Frontal cortex (tissue), 4 donors: ENCODE measurements at places on chromosomes 2 and 18. TPM values are rescaled to one million over a fixed set of nuclear protein-coding genes. Genes with fewer than 3 reads are reported as not detected.

GRCh38 chr2:231411831-231412617 lies 16.5 kb downstream of the B3GNT7 start:
- peak; percentile 77 for DNase-seq

DNA sequence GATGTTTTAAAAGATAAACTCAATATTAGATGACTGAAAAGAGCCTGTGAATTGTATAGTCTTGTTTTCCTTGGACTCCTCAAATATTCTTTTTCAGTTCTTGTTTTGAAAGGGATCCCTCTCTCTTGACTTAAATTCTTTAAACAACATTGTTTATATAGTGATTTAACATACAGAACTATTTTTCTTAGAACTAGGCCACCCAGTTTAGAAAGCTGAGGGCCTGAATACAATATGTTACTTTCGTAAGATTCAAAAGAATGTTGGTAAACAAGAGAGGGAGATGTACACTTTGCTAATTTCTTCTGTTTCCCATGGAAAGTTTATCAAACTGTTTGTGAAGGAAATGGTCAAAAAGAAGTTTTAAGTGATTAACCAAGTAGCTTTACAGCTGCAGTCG lies 5.5 kb upstream of the TSPYL6 start:
- no peak for DNase-seq

DNA sequence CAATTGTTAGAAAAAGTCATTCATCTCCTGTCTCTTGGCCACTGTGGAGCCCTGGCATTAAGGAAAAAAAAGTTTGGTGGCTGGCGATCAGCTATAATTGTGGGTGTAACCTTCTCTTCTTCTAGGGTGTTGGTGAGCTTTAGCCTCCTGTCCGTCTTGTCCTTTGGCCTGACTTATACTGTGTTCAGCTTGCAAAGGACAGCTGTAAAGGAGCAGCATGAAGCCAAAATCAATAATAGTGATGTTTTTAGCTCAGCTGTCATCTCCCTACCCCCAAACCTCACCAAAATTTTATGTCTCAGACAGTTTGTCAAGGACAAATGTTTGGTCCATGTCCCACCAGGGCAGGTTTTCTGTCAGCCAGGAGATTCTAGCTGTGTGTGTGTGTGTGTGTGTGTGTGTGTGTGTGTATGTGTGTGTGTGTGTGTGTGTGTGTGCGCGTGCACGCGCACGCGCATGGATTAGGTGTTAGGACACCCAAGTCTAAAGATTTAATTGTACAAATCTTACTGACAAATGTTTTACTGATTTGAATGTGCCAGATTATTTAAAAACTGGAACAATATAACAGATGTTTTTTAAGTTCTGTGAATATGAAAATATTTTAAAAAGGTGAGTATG lies 109.2 kb downstream of the PTPRM start:
- DNase-seq = no peak

- DNase-seq = no peak
Measured at GRCh38 chr2:175203621-175204496, 22.3 kb upstream of the ATP5MC3 start.

DNA sequence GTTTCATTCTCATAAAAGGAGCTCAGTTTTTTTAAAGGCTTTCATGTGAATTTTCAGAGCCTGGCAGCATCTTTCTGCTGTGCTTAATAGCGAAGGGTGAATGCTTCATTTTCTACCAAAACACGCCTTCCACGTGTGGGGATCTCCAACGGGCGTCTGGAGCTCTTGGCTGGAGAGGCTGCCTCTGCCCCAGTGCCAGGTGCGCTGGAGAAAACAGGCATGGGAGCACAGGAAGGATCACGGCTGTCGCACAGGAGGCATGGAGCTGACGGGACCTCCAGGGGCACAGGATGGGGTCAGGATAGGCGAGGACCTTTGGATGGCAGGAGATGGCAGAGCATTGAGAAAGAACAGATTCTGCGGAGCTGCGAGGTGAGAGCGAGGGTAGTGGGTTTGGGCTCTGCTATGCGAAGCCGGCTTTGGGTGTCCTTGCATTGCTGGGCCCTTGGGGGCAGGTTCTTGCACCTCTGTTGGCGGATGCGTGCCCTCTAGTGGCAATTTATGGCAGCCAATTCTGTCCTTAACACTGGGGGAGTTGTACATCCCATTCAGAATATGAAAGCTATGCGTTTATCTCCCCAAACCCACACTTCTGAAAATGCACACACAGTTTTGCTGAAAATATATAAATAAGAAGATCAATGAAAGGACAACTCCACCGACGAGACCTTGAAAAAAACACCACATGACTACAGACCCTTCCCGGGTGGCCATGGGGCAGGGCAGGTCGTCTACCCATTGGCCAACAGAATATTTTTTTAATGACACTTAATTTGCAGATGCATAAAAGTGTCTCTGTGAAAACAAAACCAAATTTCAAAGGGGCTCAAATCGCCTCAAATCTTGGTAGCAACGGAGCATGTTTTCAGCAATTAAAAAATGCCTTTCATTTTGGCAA lies 90.4 kb upstream of the SLC35G4 start:
- DNase-seq = peak; percentile 21

DNA sequence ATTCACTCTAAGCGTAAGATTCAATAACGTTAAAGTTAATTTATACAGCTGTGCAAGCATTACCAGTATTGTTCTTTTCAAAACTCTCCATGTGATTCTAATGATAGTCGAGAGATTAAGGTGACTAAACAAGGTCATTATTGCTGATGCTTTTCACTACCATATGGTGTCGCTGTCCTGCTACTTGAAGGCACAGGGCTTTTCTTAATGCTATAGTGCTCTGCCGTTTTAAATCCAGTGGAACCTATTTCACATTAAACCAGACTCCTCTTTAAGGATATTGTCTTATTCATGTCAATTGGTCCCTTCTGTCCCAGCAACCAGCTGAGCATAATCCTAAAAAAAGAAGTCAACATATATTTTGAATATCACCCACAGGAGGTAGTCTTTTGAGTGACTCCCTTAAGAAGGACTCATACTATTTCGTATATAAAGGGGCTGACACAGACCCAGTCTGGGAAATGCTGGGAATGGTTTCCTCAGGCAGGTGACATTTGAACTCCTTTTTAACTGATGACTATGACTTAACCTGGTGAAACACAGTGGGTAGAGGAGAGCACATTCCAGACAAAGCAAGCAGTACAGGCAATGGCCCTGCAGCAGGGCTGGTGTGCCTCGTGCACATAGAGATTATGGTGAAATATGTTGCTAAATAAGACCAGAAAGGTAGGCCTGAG lies 53.9 kb upstream of the CYTIP start:
- no peak for DNase-seq

- no peak for DNase-seq
Measured at GRCh38 chr2:163990101-163990500, 254.3 kb upstream of the FIGN start.

- no peak for DNase-seq
Measured at GRCh38 chr2:101516823-101517690, 42.1 kb upstream of the RFX8 start.

- DNase-seq = peak; percentile 11
Measured at GRCh38 chr2:227164763-227165291, 403 bp downstream of the COL4A3 start.

- no peak for DNase-seq
Measured at GRCh38 chr2:189024901-189025618, 50.9 kb downstream of the COL3A1 start.

- no peak for DNase-seq
Measured at GRCh38 chr2:33595385-33595784, 3.7 kb downstream of the FAM98A start.

DNA sequence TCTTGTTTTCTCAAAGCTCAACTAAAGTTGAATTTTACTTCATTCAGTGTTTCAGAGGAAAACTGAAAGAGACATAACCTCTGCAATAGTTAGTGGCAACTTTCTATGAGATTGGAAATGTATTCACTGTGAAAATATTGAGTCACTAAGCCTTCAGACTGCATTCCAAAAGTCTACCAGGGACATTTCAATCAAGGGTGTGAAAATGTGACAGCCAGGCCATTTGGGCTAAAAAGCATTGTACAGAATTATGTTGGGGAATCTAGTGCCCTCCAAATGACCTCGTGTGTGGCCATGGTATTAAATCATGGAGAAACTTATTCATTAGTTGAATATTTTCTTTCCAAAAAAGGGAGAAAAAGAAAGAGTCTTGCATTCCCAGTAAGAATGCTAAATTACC lies 251.9 kb downstream of the GRB14 start:
- no peak for DNase-seq

- no peak for DNase-seq
Measured at GRCh38 chr2:107607054-107607453, 219.6 kb upstream of the RGPD4 start.

DNA sequence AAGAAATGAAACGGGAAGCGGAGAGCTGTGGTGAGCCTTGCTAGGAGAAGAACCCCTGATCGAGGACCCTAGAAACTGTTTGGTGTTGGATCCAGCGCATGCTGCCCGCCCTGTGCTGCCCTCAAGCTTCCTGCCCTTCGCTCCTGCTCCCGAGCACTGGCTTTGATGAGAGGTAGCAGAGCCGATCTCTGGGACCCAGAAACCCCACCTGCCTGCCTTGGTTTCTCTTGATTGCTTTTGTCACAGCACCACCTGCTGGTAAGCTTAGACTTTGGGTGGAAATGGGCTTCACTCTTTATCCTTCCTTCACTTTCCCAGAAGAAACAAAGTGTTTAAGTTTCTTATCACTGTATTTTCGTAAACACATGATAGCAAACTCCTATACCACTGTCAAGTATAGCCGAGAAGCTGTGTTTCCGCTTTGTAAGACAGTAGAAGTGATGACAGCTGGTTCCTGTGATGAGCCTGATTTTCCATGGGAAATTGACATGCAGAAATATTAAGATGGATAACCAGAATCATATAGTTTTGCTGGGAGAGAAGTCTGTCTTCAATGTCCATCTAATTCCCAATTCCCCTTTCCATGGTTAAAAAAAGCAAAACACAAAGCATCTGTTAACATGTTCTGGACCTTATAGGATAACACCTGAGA lies 267.4 kb downstream of the PHLPP1 start:
- peak; percentile 77 for DNase-seq

- DNase-seq = no peak
Measured at GRCh38 chr18:58843688-58844035, 21.0 kb upstream of the ZNF532 start.

DNA sequence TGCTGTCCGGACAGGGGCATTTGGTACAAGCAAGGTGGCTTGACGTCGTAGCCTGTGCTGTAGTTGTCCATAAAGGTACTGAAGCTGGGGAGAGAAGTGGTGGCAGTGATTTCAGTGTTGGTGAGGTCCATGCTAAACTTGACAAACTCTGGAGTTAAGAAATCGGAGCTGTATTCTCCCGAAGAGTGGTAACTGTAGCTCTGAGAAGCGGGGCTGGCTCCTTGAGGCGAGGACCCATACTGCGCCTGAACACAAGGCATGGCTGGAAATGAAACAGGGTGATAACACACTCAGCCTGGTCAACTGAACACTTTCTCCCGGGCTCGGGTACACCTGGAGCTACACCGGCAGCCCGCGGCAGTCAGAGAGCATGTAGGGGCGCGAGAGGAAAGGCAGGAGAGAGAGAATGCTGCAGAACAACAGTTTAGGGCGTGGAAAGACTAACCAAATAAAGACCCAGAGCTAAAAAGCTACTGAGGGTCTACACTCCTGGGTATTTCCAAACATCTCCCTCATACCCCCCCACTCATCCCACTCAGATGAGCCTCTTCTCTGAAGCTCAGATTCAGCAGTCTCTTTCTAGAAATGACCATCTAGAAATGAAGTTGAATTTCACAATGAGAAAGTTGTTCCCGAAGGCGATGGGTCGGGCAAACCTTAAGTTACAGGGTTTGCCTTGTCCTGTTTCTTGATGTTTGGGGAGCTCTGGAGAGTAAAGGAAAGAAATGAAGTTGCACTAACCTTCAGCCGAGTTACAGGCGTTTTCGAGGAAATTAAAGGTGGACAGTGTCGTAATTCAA lies 2.4 kb downstream of the NR4A2 start:
- no peak for DNase-seq

- no peak for DNase-seq
Measured at GRCh38 chr2:47174733-47175361, 19.7 kb upstream of the STPG4 start.

GRCh38 chr2:119421741-119422140 lies 9.9 kb upstream of the TMEM37 start:
- no peak for DNase-seq

- DNase-seq = no peak
Measured at GRCh38 chr2:121489284-121489683, 41.4 kb upstream of the RNU4ATAC start.

- DNase-seq = no peak
Measured at GRCh38 chr18:60248336-60249330, 123.9 kb downstream of the MC4R start.

- no peak for DNase-seq
Measured at GRCh38 chr18:10279905-10280644, 174.4 kb upstream of the APCDD1 start.

- no peak for DNase-seq
Measured at GRCh38 chr18:23102493-23103261, 32.6 kb upstream of the CABLES1 start.

GRCh38 chr2:37489536-37489935 lies 145.1 kb downstream of the QPCT start:
- DNase-seq = no peak

DNA sequence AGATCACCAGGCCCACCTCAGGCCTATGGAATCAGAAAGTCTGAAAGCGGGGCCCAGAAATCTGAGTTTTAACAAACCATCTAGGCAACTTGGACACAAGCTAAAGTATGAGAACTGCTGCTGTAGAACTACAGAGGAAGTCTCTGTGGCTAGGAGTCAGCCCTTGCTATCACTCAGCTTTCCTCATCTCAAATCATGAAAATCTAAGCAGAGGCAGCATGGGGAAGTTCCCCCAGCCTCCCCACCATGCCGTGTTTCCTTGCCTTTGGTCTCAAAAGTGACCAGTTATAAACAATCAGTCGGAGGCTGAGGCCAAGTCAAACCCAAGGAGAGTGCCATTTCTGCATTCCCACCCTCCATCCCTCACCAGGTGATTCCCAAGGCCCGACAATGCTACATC lies 404.7 kb downstream of the BCL11A start:
- DNase-seq = no peak

The LAMA3 gene
- 1.2 TPM for total RNA-seq

The PRKAG3 gene
- total RNA-seq = not detected

The LRP2 gene
- total RNA-seq = 0.82 TPM

The AQP12A gene
- not detected for total RNA-seq

The ELAC1 gene
- 11.0 TPM for total RNA-seq

The KIF1A gene
- 146 TPM for total RNA-seq

The UGT1A7 gene
- not detected for total RNA-seq

The IFT172 gene
- total RNA-seq = 36.3 TPM
